Hypothalamus (tissue), 51 donors: ENCODE measurements at places on chromosomes 1 and 21.

GRCh38 chr1:101898137-101898536, 98.6 kb downstream of the OLFM3 start:
- DNase-seq, result no peak

- DNase-seq, result no peak
Observed at GRCh38 chr21:34956416-34957316, 92.4 kb downstream of the RUNX1 start.

- DNase-seq, result no peak
Observed at GRCh38 chr21:39441502-39442475, 3.8 kb downstream of the LCA5L start.

DNA sequence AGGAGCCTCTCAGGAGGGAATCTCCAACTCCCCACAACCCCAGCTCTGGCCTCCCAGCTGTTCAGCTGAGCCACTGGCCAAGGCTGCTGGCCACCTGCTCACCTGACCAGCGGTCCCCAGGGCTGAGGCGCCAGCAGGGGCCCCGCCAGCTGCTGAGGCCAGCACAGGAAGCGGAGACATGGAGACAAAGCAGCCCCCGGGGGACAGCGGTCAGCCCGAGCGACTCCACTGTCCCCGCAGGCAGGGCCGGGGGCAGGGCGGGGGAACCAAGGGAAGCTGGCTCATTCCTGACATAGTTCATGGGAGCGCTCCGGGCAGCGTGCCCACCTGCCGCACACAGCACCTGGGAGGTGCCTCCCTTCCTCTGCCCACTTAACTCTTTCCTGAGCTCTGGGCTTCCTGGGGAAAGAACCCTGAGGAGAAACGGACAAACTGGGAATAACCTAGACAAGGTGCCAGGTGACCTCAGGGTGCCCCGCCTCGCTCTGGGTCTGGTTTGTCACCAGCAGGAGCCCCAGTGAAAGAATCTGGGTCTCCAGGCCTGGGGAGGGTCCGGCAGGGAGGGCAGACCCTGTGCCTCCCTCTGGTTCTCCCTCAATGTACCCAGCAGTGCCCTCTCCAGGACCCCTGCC, 10.7 kb downstream of the EPHA2 start:
- no peak for DNase-seq

GRCh38 chr1:212691561-212692071, 8.0 kb downstream of the BATF3 start:
- DNase-seq, result no peak

GRCh38 chr1:66490816-66491215, 43.1 kb upstream of the SGIP1 start:
- DNase-seq, result no peak

GRCh38 chr1:186239171-186239570, 135.9 kb downstream of the TPR start:
- DNase-seq, result no peak

DNA sequence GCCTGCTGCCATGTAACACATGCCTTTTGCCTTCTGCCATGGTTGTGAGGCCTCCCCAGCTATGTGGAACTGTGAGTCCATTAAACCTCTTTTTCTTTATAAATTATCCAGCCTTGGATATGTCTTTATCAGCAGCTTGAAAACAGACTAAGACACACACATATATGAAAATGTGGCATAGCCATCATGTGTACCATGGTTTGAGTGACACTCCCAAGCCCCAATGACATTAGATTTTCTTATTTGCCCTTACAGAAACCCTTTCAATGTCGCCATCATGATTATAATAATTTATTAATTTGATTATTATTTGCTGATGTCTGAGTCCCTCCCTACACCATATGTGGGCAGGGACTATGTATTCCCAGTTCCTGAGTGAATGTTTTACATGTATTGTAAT, 63.5 kb upstream of the FGGY start:
- DNase-seq, result no peak

- no peak for DNase-seq
Observed at GRCh38 chr1:24435782-24436365, 20.3 kb downstream of the NIPAL3 start.

- no peak for DNase-seq
Observed at GRCh38 chr1:1677718-1678580, 14.6 kb downstream of the SLC35E2B start.

- DNase-seq, result no peak
Observed at GRCh38 chr1:68085752-68086151, 35.3 kb upstream of the DIRAS3 start.

GRCh38 chr1:86152887-86153286, 3.7 kb downstream of the COL24A1 start:
- DNase-seq, result no peak

- no peak for DNase-seq
Observed at GRCh38 chr1:106907795-106908194, 148.7 kb upstream of the PRMT6 start.

DNA sequence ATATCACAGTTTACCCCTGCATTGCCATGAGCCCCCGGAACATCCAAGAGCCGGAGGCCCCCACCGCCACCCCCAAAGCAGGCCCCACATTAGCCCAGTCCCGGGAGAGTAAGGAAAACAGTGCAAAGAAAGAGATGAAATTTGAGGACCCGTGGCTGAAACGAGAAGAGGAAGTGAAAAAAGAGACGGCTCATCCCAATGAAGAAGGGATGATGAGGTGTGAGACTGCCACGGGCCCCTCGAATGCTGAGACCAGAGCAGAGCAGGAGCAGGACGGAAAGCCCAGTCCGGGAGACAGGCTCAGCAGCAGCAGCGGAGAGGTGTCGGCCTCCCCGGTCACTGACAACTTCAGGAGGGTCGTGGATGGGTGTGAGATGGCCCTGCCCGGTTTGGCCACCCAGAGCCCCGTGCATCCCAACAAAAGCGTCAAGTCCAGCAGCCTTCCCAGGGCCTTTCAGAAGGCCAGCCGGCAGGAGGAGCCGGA, 532.4 kb downstream of the KIF26B start:
- no peak for DNase-seq

GRCh38 chr21:34702341-34703170, 33.8 kb downstream of the CLIC6 start:
- DNase-seq, result no peak

DNA sequence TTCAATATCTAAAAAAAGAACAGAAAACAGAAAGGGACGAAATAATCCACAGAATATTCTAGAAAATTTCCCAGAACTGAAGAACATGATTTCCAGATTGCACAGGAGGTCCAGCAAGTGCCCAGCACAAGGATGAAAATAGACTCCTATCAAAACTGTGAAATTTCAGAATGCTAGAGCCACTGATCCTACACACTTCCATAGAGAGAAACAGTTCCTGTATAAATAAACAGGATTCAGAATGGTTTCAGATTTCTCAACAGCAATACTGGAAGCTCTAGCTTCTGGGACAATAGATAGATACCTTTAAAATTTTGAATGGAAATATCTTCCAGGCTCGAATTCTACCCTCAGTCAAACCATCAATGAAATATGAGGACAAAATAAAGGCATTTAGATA, 4.6 kb downstream of the TARBP1 start:
- no peak for DNase-seq

DNA sequence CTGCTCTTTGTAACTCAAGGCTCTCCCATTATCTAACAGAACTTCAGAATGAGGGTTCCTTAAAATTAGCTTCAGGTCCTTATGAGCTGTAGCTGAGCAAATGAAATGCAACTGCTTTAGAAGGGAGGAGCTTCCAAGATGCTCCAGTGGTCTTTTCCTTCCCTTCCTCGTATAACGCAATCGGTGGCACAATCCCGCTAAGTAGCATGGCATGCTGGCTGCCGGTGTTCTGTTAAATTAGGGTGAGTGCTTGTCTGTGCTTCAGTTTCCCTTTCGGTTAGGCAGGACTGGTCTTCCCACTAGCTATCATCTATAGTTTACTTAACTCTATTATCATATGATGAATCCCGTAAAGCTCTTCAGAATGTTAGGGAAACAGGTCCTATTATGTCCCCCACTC, 917 bp downstream of the KIAA0040 start:
- no peak for DNase-seq

DNA sequence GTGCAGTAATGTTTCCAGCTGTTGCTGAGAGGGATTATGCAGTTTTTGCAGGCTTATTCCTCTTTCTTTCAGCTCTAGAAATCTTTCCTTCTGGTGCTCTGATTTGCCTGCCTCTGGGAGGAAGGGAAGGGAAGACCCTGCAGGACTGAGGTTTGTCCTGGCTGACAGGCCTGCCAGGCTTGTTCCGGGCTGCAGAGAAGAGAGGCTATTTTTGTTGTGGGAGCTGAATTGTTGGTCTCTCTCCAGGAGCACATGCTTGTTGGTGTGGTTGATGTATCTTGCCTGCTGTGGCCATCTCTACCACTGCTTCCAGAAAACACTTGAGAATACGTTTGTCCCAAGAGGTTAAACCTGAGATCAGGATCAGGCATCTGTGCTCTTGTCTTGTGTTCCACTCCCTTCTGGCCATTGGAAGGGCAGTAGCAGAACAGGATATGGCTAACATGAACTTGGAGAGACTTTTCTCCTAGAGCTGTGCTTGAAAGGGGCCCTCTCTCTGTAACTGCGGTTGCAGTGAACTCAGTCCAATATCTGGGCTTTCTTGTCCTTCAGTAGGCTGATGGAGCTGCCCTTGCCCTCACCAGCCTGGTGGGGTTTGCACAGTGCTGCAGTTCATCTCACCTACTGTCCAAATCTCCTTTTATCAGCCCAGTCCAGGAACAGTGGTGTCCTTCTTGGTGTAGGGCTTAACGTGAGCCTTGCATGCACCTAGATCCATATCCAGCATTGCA, 21.5 kb upstream of the SLC25A34 start:
- DNase-seq, result peak; percentile 57

DNA sequence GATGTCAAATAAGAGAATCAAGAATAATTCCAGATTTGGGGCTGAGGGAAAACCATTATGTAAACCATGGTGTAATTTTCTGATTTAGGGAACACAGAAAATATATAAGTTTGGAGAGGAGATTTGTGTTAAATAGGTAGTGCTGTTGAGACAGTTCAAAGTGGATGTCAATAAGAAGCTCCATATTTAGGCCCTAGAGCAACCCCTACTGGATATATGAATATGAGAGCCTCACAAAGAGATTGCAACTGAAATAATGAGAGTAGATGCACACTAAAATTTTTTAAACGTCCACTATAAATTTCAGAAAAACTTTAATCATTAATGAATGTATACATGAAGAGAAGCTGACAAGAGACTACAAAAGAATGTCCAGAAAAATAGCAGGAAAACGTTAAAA, 1447.8 kb upstream of the PRMT6 start:
- DNase-seq, result no peak

- no peak for DNase-seq
Observed at GRCh38 chr1:24963099-24963872, 33.2 kb upstream of the RUNX3 start.

DNA sequence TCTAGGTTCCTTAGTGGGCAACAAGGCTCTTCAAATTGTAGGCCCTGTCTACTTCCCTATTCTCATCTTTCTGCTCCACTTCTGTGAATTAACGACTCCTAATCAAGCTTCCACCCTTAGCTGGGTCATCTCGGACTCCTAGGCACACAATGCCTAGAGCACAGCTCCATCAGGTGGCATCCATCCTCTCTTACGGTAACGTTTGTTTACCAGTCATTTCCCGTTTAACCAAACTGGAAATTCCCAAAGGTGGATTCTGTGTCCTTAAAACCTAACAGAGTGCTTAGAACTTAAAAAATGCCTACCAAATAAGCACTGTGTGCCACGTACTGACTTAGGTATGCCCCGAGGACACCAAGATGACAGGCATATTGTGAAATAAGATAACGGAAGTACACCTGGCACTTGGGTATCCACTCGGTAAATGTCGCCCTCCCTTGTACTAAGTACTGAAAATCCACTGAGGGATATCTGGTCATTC, 1.5 kb downstream of the PARP1 start:
- no peak for DNase-seq

- DNase-seq, result no peak
Observed at GRCh38 chr1:147648933-147649332, 21.4 kb downstream of the ACP6 start.

DNA sequence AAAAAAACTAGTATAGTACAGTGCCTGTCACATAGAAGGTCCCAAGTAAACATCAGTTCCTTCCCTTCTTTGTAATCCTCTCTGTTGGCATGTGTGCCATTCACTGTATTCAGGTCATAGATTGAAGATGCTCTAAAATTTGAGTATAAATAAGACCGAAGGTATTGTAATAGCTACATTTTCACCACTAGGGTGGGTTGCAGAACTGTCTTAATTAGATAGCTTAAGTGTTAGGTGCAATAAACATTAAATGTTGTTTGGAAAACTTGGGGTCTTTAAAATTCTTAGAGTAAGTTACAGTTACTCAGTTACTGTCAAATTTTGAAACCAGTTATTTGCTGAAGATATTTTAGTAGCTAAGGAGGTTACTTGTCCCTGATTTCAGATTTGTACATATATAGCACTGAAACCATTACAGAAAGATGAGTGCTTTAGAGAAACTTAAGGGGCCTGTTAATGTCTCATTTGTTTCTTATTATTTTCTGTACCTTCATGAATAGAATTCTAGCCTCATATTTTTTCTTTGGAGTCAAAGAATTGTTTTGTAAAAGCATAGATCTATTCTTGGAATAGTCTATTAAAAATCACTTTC, 24.3 kb downstream of the PER3 start:
- DNase-seq, result no peak

GRCh38 chr1:234489007-234489697, 10.2 kb upstream of the TARBP1 start:
- DNase-seq, result no peak
